ENCODE measurements at places on chromosomes 11 and 22.

- no peak for DNase-seq
Measured at GRCh38 chr11:65185869-65186341, 4.2 kb downstream of the CAPN1 start.

GRCh38 chr11:41379084-41379483 is 80.4 kb downstream of the LRRC4C start:
- no peak for DNase-seq

DNA sequence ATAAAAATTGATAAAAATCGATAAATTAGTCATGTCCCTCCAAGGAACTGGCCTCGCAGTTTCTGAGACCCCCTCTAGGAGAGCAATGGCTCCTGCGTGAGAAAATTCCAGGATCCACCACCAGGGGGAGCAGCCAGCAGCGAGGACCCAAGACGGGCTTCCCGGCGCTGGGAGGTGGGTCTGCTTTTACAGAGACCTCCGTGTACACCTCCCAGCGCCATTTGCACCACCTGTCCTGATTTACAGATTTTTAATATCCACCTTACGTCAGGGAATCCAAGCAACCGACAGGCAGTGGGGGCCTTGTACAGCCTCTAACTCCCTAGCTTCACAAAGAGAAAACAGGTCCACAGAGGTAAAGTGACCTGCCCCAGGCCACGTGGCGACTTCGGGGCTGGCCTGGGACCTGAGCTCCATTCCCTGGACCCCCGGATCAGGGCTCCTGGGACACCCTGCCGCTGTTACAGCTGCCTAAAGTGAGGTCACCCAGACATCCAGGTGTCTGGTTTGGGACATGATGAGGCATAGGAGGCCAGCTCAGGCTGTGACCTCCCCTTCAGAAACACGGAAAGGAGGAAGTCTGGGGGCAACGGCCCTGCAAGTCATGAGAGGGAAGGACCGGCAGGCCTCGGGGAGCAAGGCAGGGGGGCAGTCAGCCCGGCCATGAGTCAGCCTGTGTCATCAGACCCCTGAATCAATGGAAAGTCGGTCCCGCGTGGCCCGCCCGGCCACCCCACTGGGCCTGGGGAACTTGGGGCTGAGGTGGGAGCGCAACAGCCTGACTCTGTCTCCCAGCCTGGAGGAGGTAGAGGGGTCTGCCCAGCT is 3.5 kb downstream of the OSM start:
- peak; percentile 81 for DNase-seq

- DNase-seq = no peak
Measured at GRCh38 chr11:4146070-4146771, 51.6 kb downstream of the RRM1 start.

DNA sequence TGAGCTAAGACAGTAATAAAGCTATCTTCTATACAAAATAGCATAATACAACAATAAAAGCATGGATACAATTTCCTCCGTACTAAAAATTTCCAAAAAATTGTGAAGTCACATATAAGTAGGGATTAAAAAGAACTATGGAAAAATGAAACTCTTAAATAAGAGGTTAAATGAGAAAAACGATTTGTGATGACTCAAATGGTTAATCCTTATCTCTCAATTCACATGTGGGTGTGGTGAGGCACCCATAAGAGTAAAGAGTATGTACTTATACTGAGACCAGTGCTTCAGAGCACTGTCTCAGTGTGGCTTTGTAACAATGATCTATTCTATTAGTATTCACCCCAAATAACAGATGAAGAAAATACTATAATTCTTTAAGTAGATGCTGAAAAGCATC is 25.0 kb upstream of the CCDC34 start:
- no peak for DNase-seq

- DNase-seq = no peak
Measured at GRCh38 chr11:124551189-124551588, 7.7 kb upstream of the OR8B12 start.

- DNase-seq = no peak
Measured at GRCh38 chr11:67045314-67045713, 11.3 kb upstream of the RHOD start.

- DNase-seq = no peak
Measured at GRCh38 chr11:47659276-47659675, 16.9 kb upstream of the MTCH2 start.

DNA sequence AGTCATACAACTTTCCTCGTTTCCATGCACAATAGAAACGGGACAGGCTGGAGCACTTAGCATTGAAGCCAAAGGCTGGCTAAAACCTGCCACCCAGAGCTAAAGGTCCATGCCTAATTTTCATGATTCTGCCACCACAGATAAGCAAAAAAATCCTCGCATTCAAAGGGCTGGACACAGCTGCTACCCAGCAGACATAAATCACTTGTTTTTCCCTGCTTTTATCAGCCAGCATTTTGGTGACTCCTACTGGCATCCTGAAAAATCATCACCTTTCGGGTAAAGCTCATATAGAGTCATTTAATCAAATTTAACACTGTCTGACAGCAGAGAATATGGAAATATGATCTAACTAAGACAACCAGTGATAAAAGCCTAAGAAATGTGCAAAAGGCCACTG is 37.9 kb downstream of the ALG9 start:
- DNase-seq = no peak

DNA sequence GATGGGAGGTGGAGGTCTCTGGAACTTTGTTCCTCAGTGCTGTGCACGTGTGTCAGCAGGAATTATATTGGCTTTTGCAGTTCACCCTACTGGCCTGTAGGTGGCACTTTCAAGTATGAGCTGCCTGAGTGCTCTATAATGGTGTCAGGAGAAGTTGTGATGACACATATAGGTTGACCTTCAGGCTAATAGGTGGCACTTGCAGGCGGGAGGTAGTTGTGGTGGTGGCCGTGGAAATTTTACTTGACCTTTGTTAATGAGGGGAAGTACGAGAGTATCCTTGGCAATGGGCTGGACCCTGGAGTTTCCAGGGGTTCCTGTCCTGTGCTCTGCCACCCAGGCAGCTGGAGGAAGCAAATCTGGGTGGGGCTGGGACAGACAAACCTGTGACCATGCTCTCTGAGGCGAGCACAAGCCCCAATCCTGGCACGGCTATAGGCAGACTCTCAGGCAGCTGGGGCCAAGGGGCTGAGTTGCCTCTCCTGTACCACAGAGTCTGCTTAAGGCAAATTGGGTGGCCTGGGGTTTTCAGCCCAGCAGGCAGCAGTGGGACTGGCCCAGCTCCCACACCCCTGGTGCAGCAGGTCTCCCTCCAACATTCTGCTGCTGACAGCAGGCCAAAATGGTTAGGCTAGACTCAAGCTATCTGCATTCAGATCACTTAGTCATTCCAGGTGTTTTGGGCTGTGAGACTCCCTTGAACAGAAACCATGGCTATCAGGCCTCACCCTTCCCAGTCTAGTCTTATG is 147.5 kb upstream of the CTSC start:
- no peak for DNase-seq

GRCh38 chr11:94741022-94741679 is 27.0 kb upstream of the AMOTL1 start:
- DNase-seq = no peak

- no peak for DNase-seq
Measured at GRCh38 chr11:18056561-18057181, 10.6 kb upstream of the TPH1 start.

- no peak for DNase-seq
Measured at GRCh38 chr22:44542561-44543222, 44.7 kb upstream of the RTL6 start.

DNA sequence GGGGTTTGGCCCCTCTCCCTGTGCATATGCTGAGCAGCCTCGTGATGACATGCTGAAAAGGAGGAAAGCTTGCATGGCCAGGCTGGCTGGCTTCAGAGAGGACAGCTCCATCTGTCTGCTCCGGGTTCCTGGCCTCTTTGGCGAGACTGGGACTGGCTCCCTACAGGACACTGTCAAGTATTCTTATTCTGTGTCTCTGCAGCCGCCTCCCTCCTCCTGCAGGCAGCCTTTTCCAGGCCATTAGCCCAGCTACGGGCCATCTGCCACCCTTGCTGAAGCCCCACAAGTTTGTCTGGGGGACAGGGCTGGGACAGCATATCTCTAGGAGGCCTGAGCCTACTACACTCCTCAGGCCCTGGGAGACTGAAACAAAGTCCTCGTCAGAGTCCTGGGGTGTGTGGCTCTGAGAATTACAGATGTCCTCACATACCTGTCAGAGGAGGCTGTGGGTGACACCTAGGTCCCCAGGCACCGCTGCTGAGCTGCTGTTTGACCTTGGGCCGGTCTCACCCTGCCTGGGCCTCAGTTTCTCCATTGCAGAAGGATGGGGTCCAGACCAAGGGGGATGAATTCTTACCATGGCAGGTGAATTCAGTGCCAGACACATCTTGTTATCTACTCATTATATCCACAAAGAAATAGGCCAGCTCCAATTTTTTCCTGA is 11.0 kb downstream of the MRGPRG start:
- no peak for DNase-seq

- DNase-seq = no peak
Measured at GRCh38 chr22:43829904-43830851, 18.1 kb upstream of the EFCAB6 start.

DNA sequence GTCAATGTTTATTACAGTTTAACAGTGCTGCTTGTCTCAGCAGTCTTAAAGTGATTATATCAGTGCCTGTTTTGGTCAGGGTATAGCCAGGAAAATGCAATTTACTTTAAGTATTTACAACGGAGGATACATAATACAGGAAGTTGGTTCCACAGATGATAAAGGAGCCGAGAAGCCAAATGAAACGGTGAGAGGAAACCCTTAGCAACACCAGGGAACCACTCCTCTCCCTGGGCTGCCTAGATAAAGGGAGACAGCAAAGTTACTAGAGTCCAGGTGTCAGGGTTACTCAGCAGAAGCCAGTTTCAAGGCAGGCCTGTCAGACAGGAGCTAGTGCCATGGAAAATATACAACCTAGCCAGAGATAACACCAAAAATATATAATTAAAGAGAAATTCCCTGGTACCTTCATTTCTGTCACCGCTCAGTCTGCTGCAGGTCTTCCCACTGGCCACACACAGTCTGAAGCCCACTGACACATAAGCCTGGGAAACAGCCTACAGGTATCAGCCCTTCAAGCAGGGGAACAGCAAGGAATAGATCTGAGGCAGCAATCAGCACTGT is 55.5 kb downstream of the FAM76B start:
- no peak for DNase-seq

DNA sequence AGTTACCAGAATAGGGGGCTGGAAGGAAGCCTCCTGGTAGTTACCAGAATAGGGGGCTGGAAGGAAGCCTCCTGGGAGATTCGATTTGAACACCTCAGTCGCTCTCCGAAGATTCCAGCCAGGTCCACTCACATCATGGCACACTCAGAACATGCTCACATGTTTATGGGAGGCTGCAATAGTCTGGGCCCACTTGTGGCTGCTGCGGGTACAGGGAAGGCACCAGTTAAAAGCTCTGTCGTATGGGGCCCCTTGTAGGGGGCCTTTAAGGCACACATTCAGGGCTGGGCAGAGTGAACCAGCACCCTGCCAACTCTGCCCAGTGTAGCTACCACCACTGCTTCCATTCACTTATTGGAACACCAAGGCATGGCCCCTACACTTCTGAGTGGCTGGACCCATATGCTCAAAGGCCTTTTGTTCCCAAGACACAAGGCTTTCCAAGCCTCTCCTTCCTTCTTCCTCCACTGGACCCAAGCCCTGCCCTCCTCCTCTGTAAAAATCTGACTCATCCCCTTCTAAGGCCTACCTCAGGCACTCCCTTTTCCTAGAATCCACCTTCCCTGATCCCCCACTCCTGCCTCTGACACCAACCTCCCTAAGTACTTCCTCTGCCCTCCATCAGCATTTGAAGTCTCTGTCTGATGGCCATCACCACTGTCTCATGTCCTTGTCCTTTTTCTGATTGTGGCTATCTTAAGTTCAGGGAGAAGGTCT is 28.0 kb downstream of the USP35 start:
- DNase-seq = no peak

DNA sequence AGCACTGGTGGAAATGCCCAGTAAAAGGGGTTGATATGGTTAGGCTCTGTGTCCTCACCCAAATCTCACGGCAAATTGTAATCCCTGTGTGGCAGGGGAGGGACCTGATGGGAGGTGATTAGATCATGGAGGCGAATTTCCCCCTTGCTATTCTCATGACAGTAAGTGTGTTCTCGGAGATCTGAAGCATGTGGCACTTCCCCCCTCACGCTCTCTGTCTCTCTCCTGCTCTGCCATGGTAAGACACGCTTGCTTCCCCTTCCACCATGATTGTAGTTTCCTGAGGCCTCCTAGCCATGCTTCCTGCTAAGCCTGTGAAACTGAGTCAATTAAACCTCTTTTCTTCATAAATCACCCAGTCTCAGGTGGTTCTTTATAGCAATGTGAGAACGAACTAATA is 37.4 kb downstream of the PACSIN2 start:
- DNase-seq = no peak

GRCh38 chr22:37636186-37636948 is 3.1 kb upstream of the SH3BP1 start:
- DNase-seq = no peak

GRCh38 chr22:22770280-22770871 is 117.2 kb upstream of the IGLL5 start:
- peak; percentile 27 for DNase-seq

GRCh38 chr11:32895471-32895870 is 2.9 kb downstream of the QSER1 start:
- no peak for DNase-seq

DNA sequence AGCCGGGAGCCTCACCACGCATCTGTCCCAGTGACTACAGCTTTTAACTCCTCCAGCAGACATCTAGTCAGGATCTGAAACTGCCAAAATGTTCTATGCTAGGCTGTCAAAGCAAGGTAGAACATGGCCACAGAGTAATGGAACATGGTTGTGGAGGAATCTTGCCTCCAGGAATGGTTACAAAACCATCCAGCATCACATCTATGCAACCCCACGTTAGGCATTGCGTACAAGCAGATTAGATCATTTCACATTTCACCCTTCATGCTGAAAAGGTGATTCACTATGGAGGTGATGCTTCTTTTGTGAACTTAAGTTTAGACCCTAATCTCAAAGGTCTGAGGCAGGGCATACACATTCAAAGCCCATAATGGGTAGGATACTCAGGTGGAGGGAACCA is 103.0 kb downstream of the PARVA start:
- DNase-seq = no peak

GRCh38 chr11:73085189-73085875 is 56.8 kb downstream of the FCHSD2 start:
- DNase-seq = no peak

DNA sequence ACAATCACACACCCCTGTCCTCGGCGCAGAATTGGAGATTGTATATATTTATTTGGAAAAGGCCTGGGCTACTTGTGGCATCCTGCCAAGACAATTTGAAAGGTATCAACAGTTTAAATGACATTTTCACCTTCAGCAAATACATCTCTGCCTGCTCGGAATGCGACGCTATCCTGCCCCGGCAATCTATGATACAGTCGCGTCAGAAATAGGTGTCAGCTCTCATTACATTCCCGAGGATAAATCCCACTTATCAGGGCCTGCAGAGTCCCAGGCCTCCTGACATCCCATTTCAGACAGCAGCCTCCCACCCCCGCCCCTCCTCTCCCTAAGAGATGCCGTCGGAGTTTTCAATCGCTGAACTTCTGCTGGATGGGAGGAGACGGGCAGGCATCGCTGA is 114.7 kb downstream of the BRD1 start:
- no peak for DNase-seq

GRCh38 chr11:63518548-63518947 is 12.7 kb downstream of the LGALS12 start:
- no peak for DNase-seq

GRCh38 chr11:31366795-31367194 is 2.7 kb downstream of the DCDC1 start:
- no peak for DNase-seq

- no peak for DNase-seq
Measured at GRCh38 chr11:99349151-99349673, 328.5 kb downstream of the CNTN5 start.

GRCh38 chr11:92698742-92699141 is 270.7 kb upstream of the MTNR1B start:
- DNase-seq = no peak
